Thoracic aorta (tissue), 2 donors: ENCODE measurements at places on chromosomes 16 and 17. TPM values are rescaled to one million over a fixed set of nuclear protein-coding genes. Genes with fewer than 3 reads are reported as not detected.
A peak's percentile ranks its signal among the peaks of the same experiment; 100 is the strongest.

GRCh38 chr17:12104831-12105230 is 84.2 kb downstream of the MAP2K4 start:
- no peak for DNase-seq
- no peak overlapping the region for H3K27ac ChIP-seq
- peaks cover 17% of the 10 kb centered on the region for H3K4me1 ChIP-seq
- no peak overlapping the region for H3K4me3 ChIP-seq

DNA sequence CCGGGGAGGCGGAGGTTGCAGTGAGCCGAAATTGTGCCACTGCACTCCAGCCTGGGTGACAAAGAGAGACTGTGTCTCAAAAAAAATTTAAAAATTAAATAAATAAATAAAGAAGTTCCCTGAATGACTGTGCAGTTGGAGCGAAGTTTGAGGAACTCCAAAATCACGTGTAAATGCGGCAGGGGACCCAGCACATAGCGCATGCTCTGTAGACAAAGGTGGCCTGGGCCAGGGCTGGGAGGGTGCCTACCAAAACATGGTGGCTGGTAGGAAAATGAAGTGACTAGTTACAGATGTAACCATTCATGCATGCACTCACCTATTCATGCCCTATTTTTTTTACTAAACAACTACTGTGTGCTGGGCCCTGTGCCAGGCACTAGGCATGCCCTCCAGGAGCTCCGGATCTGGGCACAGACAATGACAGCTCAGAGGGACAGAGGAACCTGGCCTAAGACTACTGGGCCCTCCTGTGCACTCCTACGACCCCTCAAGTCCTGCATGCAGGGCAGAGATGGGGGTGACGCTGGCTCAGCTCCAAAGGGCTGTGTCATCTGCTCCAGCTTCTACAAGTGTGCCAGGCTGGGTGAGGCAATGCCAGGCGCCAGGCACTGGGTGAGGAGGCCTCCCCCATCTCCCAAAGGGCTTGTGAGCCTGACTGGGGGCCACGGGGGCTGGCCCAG is 65.3 kb downstream of the RMI2 start:
- DNase-seq = peak; percentile 23
- peaks cover 9% of the 10 kb centered on the region for H3K4me1 ChIP-seq
- no peak overlapping the region for H3K4me3 ChIP-seq

DNA sequence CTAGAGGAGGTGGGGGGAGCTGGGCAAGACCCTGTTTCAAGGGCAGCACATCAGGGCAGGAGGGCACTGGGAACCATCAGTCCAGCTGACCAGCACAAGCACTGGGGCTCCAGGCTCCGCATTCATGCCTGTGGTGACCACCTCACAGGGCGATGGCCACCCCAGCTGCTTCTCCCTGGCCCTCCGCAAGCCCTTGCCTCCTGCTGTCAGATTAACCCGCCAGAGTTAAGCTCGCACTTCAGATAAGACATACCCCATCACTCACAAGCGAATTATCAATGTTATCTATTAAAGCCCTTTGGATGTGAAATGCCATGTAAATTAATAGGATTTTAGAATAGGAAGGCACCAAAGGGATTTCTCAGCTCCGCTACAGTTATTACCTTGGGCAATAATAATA is 105.0 kb downstream of the CCDC182 start:
- H3K4me1 ChIP-seq = no peaks in the 10 kb centered on the region
- H3K27me3 ChIP-seq = no peaks in the 10 kb centered on the region
- DNase-seq = no peak
- no peak overlapping the region for H3K4me3 ChIP-seq
- H3K36me3 ChIP-seq = no peaks in the 10 kb centered on the region

DNA sequence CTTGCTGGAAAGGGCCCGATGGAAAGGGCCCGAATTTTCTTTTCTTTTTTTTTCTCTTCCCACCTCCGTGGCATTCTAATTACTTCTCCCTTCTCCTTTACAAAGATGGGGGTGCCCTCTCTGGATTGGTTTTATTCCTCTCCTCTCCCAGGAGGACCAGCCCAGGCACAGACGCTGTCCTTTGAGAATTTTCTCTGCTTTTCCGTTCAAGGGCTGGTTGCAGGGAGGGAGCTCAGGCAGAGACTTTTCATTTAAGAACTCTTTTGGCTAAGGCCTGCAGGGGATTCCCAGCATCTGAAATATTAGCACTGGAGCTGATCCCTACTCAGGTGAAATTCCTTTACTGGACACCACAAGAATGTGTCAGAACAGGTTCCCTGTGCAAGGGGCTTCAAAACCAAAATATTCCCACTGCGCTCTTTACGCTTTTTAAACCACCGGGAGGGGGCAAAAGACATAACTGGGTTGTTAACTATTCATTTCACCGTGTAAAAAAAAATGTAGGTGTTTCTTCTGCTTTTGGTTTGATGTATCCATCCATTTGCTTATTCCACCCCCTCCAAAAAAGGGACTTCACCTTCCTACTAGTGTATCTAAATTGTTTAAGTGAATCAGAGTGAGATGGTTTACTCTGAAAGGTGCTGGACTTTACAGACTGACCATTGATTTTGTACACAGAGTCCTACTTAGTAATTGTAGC is 1.4 kb downstream of the NFAT5 start:
- no peaks in the 10 kb centered on the region for H3K36me3 ChIP-seq
- H3K4me3 ChIP-seq = peak overlapping the region; percentile 100
- H3K4me1 ChIP-seq = peaks cover 30% of the 10 kb centered on the region
- no peaks in the 10 kb centered on the region for H3K27me3 ChIP-seq
- H3K27ac ChIP-seq = peak overlapping the region; percentile 99

- H3K27ac ChIP-seq = no peak overlapping the region
- peak overlapping the region; percentile 58 for H3K4me3 ChIP-seq
- peaks cover 5% of the 10 kb centered on the region for H3K27me3 ChIP-seq
- no peaks in the 10 kb centered on the region for H3K36me3 ChIP-seq
Measured at GRCh38 chr17:38604479-38605403, 1.0 kb downstream of the SRCIN1 start.

GRCh38 chr17:41049110-41049509 is 2.0 kb upstream of the KRTAP2-1 start:
- H3K27ac ChIP-seq = no peak overlapping the region
- no peaks in the 10 kb centered on the region for H3K27me3 ChIP-seq
- H3K4me3 ChIP-seq = no peak overlapping the region
- no peak for DNase-seq
- no peaks in the 10 kb centered on the region for H3K36me3 ChIP-seq

- peak overlapping the region; percentile 76 for H3K4me3 ChIP-seq
- H3K36me3 ChIP-seq = no peaks in the 10 kb centered on the region
- H3K27ac ChIP-seq = no peak overlapping the region
- no peaks in the 10 kb centered on the region for H3K4me1 ChIP-seq
- no peaks in the 10 kb centered on the region for H3K27me3 ChIP-seq
Measured at GRCh38 chr16:89248196-89248982, 30.9 kb downstream of the ZNF778 start.

DNA sequence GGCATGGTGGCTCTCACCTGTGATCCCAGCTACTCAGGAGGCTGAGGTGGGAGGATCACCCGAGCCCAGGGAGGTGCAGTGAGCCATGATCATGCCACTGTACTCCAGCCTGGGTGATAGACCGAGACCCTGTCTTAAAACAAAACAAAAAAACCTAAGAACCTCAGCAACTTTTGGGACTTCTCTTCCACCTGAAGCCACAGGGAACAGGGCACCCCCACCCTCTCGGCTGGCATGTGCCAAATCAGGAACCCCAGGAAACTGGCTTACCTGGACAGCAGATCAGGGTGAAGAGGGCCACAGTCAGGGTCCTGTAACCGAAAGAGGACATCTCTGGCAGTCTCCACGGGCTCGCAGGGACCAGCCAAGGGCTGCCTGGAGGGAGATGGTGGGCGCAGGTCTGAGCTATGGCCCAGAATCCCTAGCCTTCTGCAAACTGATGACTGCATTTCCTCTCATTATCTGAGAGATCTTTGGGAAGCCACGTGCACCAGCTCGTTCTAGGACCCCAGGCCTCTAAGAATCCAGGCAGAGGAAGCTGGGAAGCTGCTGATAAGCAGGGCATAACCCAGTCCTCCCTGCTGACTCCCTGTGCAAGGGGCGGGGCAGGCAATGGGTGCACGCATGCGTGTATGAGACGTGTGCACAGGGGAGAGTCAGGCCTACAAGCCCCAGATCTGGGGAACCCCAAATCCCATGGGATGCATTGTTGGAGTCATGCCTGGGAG is 8.4 kb downstream of the PRR29 start:
- DNase-seq = no peak
- no peaks in the 10 kb centered on the region for H3K36me3 ChIP-seq
- no peak overlapping the region for H3K4me3 ChIP-seq
- no peaks in the 10 kb centered on the region for H3K27me3 ChIP-seq
- H3K27ac ChIP-seq = no peak overlapping the region

GRCh38 chr17:1090465-1091189 is 89.2 kb downstream of the ABR start:
- no peak for DNase-seq
- H3K4me1 ChIP-seq = peaks cover 51% of the 10 kb centered on the region
- no peak overlapping the region for H3K4me3 ChIP-seq
- no peaks in the 10 kb centered on the region for H3K27me3 ChIP-seq

DNA sequence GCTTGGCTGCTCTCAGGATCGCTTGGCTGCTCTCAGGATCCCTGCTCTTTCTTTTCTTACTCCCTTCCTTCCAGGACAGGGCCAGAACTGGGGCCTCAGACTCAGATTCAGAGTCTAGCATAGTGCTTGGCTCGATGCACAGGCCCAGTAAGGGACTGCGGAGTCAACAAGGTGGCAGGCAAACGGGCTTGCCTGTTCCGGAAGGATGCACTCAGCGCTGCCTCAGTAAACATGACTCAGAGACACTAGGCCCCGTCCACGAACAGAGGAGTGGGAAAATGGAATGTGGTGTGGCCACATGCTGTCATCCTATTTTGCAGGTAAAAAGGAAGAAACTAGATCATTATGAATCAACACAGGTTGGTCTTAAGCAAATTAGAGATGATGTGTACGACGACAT is 9.8 kb downstream of the SPHK1 start:
- no peak overlapping the region for H3K27ac ChIP-seq
- DNase-seq = no peak
- no peaks in the 10 kb centered on the region for H3K4me1 ChIP-seq
- peaks cover 27% of the 10 kb centered on the region for H3K36me3 ChIP-seq
- no peak overlapping the region for H3K4me3 ChIP-seq

DNA sequence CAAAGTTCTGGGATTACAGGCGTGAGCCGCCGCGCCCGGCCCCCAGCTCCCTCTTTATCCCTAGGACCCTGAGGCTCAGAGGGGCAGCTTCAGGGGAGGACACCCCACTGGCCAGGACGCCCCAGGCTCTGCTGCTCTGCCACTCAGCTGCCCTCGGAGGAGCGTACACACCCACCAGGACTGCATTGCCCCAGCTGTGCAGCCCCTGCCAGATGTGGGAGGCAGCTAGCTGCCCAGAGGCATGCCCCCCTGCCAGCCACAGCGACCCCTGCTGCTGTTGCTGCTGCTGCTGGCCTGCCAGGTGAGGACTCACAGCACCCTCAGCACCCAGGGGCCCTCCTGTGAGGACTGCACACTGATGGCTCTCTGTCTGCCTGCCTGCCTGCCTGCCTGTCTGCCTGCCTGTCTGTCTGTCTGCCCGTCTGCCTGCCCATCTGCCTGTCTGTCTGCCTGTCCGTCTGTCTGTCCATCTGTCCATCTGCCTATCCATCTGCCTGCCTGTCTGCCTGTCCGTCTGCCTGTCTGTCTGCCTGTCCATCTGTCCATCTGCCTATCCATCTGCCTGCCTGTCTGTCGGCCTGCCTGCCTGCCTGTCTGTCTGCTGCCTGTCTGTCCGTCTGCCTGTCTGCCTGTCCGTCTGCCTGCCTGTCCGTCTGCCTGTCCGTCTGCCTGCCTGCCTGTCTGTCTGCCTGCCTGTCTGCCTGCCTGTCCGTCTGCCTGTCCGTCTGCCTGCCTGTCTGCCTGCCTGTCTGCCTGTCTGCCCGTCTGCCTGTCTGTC is 5.0 kb downstream of the GCGR start:
- H3K4me1 ChIP-seq = no peaks in the 10 kb centered on the region
- no peak for DNase-seq
- no peak overlapping the region for H3K27ac ChIP-seq
- H3K4me3 ChIP-seq = no peak overlapping the region

DNA sequence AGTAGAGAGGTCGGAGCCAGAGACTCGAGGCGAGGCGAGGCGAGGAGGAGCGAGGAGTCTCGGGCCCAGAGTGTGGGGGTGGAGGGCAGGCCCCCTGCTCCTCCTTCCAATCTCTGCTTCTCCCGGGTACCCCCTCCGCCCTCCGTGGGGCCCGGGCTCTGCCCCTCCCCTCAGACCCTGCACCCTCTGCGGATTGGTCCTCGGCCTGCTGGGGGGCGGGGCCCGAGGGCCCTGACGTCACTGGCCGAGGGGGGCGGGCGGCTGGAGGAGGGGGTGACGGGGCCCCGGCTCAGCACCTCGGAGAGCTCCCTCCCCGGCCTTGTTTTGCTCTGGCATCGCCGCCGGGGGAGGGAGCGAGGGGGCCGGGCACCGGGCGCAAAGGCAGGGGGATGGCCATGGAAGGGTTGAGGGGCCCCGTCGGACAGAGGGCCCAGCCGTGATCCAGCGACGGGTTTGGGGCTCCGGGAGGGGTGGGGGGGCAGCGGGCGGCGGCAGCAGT is at the start of gene RUNDC3A:
Gene RUNDC3A (plus strand): TSS at position 282 of the 499 bp plus-strand sequence. CDS start 232 bp downstream, outside the sequence.
- H3K27me3 ChIP-seq = no peaks in the 10 kb centered on the region
- H3K4me1 ChIP-seq = peaks cover 7% of the 10 kb centered on the region
- DNase-seq = peak; percentile 30
- no peak within 1 kb of the TSS for H3K27ac ChIP-seq
- H3K4me3 ChIP-seq = peak within 1 kb of the TSS; percentile 65

- H3K27me3 ChIP-seq = no peaks in the 10 kb centered on the region
- H3K36me3 ChIP-seq = no peaks in the 10 kb centered on the region
- no peak overlapping the region for H3K4me3 ChIP-seq
- H3K27ac ChIP-seq = no peak overlapping the region
- no peaks in the 10 kb centered on the region for H3K4me1 ChIP-seq
Measured at GRCh38 chr17:4422864-4423263, 10.9 kb upstream of the SPNS3 start.

DNA sequence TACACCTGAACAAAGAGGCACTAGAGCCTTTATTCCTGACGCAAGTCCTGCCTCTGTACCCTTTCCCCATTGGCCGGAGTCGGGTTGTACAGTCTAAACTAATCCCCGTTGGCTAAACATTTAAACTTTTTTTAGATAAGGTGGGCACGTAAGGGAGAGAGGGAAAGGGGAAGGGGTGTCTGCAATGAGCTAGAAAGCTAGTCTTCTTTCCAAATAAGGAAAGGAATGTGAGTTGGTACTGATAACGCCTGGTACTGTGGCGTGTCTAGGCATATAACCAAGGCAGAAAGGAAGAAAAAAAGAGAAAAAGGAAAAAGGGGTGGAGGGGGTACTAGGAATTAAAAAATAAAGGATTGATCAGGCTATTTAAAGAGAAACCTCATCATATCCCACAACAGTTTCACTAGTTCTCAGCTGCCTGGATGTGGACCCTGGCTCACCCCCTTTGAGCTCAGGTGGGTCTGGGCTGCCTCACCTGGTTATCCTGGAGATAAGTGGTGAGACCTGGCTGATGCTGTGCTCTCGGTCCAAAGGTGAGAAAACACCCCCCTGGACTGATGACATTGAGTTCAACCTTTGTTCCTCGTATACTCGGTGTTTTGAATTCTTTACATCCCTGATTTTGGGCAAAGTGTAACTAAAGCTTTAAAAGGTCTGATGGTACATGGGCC is 90.9 kb upstream of the EEF2KMT start:
- H3K4me1 ChIP-seq = no peaks in the 10 kb centered on the region
- H3K4me3 ChIP-seq = no peak overlapping the region
- no peak overlapping the region for H3K27ac ChIP-seq

Gene TMEM114
- total RNA-seq = not detected

Gene NUBP2
- 64.6 TPM for total RNA-seq

Gene TBC1D26
- not detected for total RNA-seq

Gene CCL8
- total RNA-seq = 3.7 TPM

Gene DHRS7C
- not detected for total RNA-seq

Gene RHBDL1
- 0.42 TPM for total RNA-seq

Gene TMEM92
- total RNA-seq = 0.28 TPM

Gene SOST
- total RNA-seq = 55.4 TPM

Gene TPPP3
- 34.9 TPM for total RNA-seq
